Activated CD8-positive, alpha-beta memory T cell treated with anti-CD3 and anti-CD28 coated beads, Interleukin-2, amount 50 U/mL, for 48 hours (primary cell): ENCODE measurements at places on chromosomes 3 and 15.

DNA sequence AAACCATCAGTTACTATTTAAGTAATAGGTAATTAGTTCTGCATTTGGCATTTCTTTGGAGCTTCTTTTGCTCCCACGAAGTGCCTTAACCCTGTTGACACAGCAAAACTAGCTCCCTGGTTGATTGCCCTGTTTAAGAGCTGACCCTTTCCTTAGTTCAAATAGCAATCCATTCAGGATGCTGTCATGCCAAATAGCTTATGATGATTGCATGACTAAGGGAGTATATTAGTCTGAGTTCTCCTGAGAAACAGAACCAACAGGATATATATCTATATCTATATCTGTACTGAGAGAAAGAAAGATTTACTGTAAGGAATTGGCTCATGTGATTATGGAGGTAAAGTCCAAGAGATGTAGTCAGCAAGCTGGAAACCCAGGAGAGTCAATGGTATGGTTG is 50.3 kb upstream of the SPRED1 start:
- no peak for DNase-seq

- DNase-seq: no peak
These were observed 1.8 kb upstream of the CCR1 start for GRCh38 chr3:46209746-46210470.

- no peak for DNase-seq
These were observed 30.5 kb downstream of the VPS8 start for GRCh38 chr3:184842433-184842832.

GRCh38 chr15:39364721-39365120 is 216.2 kb upstream of the THBS1 start:
- no peak for DNase-seq

- DNase-seq: no peak
These were observed 342.7 kb downstream of the PTPRG start for GRCh38 chr3:61903931-61904657.

GRCh38 chr3:78832785-78833204 is 935.0 kb downstream of the ROBO1 start:
- DNase-seq: no peak

GRCh38 chr3:197028728-197029510 is 698 bp downstream of the MELTF start:
- no peak for DNase-seq

DNA sequence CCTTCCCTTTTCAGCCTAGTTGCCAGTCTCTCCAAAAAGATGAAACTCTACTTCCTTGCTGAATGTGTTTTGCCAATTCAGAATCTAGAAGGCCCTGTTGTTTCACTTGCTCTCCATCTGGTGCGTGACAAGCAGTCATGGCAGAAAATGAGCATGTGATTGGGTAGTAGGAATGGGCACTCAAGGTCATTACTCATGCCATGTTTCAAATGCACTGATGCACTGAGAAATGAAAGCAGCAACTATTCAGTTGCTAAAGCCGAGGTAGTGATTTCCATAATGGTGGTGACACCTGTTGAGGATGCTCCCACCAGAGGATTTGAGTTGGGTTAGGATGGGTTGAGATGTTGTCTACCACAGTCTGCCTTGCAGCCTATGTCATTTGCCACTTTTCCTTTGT is 12.7 kb downstream of the ZBTB38 start:
- no peak for DNase-seq

GRCh38 chr3:152444029-152444641 is 175.4 kb downstream of the MBNL1 start:
- DNase-seq: no peak

DNA sequence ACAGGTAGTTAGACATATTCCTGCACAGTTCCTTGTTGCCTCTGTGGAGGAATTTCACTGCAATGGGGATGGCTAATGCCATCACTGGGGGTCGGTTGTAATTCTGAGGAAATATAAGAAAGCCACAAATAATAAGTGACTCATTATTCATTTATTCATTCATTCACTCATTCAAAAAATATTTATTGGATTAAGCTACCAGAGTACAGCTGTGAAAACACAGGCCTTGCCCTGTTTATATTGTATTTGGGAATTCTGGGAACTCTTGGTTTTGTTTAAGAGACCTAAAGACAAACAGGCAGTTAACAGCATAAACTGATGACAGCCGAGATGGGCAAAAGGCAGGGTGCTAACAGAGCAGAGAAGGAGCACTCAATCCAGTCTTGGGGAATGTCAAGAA is 23.6 kb downstream of the PTX3 start:
- DNase-seq: no peak

- DNase-seq: no peak
These were observed 70.3 kb downstream of the TRIM42 start for GRCh38 chr3:140748171-140748570.

- DNase-seq: no peak
These were observed 5.0 kb downstream of the MKRN3 start for GRCh38 chr15:23570486-23570885.

DNA sequence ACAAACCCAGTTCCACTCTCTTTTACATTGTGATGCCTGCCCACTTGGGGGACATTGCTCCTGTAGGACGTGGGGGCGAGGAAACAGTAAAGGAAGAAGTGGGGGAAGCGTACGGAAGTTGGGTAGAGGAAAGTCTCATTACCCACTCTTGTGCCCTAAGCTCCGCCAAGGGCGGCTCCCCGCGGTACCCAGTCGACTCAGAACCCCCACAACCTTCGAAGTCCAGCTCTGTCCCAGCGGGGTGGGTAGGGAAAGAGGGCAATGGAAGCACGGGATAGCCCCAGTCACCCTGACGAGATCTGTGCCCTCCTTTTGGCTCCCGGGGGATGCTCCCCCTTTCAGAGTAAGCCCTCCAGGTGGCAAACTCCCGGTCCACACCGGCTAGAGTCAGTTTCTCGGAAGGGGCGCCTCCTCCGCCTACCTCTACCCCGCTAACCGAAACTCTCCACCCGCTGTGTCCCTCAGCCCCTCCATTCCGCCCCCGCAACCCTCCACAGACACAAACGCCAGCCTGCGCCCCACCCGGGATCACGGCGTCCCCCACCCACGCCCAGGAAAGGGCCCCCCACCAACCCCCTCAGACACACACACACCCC is 527 bp downstream of the CSNK1G1 start:
- peak; percentile 73 for DNase-seq

- no peak for DNase-seq
These were observed 381.1 kb upstream of the RASGRP1 start for GRCh38 chr15:38945551-38946298.

DNA sequence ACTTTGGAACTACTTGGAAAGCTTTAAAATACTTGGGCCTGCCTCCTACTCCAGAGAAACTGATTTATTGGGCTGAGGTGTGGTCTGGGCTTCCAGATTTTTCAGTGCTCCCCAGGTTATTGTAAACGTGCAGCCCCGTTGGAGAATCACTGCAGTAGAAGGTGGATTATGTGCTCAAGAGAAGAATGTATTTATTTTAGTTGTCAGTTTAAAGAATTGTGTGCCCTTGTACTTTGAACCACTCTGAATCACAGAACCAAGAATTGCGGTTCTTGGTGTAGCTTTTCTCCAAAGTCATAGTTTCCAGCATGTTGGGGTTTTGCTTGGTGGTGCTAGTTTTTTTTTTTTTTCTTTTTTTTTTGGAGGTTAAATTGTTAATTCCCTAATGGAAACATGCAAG is 1.6 kb downstream of the TATDN2 start:
- DNase-seq: no peak

- no peak for DNase-seq
These were observed 74.6 kb downstream of the ZBTB20 start for GRCh38 chr3:115072265-115073021.

GRCh38 chr15:65730549-65731172 is 61.4 kb downstream of the DENND4A start:
- no peak for DNase-seq

GRCh38 chr15:89383365-89384175 is 48.9 kb upstream of the POLG start:
- DNase-seq: no peak

GRCh38 chr3:134613006-134613520 is 37.8 kb downstream of the KY start:
- DNase-seq: no peak

DNA sequence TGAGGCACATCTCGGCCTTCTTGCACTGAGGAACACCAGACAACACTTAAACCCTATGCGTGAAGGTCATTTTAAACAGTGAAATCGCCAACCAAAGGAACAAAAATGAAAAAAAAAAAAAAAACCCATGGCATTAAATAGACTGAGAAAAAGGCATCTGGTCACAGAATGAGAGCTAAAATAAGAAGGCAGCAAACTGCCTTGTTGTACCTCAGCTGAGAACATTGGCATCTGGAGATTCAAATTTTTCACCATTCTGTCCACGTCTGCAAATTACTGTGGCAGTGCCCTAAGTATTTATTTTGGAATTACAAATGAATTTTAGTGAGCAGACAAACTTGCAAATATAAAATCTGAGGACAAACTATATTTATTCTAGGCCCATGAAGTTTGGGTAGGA is 82.6 kb upstream of the POU1F1 start:
- DNase-seq: no peak

DNA sequence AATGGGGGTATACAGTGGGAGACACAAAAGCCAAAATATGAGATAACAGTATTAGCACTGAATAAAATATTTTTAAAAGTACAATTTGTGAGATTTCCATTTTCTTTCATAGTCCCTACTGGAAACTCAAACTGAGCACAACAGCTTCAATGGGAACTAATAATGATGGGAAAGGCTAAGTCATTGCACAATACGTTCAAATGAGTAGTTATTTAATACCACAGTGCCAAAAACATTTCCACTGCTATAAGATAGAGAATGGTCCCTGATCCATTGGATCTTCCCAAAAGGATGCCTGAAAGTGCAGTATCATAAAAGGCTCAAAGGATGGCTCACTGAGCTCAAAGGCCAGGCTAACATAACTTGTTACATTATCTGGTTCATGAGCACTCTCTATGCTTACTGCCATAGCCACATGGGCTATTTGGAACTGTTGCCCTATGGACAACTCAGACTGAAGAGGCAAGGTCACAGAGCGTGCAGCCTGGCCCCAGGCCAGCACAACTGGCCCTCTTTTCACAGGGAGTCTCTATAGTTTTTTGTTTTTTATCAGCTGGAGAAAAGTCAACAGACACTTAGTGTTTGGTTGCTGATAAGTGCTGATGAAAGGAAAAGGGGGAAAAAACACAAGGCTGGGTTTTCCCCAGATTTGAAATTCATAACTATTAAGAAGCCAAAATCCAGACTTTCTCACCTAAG is 54.1 kb upstream of the PPIB start:
- no peak for DNase-seq

DNA sequence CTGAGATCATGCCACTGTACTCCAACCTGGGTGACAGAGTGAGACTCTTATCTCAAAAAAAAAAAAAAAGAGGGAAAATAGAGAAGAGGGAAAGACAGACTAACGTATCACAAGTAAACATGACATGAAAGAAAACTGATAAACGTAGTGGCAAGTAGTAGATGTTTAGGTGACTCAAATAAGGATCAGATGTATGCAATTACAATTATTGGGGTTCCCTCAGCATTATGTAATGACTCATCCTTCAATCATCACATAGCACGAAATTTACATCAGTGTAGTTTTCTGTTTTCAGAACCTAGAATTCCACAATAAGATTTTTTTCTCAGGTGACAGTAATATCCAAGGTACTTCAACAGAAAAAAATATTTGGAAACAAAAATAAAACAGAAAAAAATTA is 46.6 kb downstream of the DPP8 start:
- DNase-seq: no peak

DNA sequence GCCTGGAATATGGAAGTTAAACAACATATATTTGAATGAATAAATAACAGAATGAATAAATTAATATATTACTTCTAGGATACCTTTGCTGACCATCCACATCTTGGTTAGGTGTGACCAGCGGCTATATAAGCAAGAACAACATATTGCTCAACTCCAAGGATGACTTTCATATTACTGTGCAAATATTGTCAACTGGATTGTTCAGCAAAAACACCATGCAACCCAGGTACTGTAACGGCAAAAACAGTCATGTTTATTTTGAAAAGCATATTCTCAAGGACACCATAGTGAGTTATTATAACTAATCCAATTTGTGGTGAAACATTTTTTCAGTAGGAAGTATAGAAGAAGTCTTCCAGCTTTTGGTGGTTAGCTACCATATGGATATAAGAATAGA is 907.9 kb downstream of the IGSF11 start:
- DNase-seq: no peak

DNA sequence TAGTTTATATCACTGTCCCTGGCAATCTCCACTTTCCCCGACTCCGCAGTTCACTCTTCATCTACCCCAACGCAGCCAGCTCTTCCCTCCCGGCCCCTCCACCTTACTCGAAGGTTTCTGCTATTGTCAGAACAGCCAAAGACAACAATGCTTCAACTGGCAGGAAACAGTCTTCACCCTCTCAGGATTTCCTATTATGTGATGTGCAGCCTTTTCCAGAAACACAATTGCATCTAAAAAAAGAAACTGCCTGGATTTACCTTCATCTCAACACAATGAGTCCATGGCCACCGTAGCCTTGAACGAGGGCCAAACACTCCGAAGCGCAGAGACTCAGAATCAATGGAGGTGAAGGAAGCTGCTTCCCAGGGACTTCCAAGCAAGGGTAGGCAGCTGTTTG is 182.1 kb upstream of the TSC22D2 start:
- DNase-seq: no peak

DNA sequence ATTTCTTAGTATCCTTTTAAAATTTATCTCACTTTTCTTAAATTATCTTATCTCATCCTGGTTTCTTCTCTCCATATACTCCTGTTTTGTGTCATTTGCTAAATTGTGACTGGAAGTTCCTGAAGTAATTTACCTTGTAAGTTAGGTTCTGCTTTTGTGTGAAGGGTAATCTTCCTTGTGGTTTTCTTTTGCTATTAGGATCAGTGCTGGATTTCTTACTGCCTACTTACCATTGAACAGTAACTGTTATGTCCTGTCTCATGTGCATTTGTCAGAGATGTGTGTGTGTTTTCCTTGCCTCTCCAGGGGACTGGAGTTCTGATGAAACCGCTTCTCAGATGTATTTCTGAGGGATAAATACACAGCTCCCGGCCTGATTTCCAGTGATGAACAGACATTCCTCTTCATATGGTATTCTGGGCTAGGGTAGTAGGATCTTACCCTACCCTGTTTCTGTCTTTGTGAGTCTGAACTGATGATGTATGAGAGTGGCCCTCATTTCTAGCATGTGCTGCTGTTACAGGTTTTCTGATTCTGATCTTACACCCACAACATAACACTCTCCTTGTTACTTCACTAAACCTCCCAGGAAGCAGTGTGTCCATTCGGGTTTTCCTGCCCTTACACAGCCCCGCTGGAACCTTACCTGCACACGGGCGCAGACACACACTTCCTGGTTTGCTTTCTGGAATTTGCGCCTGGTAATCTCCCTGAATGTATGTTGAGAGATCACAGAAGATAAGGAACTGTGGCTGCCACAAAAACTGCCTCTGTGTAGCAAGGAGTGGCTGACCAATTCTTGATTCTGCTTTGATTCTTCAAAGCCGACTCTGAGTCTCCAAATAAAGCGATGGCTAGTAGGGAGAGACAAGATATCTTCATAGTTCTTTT is 14.7 kb downstream of the PAK2 start:
- no peak for DNase-seq

DNA sequence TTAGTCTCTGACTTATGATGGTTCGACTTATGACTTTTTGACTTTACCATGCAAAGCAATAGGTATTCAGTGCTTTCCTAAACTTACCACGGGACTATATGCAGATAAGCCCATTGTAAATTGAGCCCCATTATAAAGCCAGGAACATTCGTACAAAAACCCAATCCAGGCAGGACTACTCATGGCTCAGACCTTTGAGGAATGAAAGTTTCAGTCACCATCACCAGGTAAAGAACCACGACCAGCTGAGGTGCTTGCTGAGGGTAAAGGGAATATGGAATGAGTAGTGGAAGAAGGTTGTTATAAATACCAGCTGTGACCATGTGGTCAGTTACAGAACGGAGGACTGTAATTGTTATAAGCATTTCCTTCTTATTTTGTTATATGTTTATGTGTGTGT is 54.9 kb upstream of the BNC1 start:
- DNase-seq: no peak
